ENCODE measurements at places on chromosomes 1 and 21.

GRCh38 chr1:88741413-88741812 lies 57.3 kb downstream of the PKN2 start:
- no peak for DNase-seq

DNA sequence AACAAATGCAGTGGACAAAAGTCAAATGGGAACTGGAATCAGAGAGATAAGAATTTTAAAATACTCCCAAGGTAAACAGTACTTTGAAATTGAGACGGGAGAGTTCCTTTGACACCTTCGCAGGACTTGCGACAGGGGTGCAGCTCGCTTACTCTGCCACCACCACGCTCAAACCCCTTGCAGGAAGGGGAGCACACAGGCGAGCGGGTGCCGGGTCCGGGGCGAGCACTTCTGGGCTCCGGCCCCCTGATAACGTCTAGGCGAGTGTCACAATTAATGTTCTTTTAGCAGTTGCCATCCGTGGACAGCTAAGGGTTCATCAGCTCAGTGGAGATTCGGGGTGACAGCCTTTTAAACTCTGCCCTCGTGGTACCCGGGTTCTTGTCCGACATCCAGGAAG lies 37.4 kb downstream of the CLDN17 start:
- DNase-seq = no peak

- DNase-seq = no peak
These were observed 347.4 kb downstream of the PTPRU start for GRCh38 chr1:29583727-29584126.

DNA sequence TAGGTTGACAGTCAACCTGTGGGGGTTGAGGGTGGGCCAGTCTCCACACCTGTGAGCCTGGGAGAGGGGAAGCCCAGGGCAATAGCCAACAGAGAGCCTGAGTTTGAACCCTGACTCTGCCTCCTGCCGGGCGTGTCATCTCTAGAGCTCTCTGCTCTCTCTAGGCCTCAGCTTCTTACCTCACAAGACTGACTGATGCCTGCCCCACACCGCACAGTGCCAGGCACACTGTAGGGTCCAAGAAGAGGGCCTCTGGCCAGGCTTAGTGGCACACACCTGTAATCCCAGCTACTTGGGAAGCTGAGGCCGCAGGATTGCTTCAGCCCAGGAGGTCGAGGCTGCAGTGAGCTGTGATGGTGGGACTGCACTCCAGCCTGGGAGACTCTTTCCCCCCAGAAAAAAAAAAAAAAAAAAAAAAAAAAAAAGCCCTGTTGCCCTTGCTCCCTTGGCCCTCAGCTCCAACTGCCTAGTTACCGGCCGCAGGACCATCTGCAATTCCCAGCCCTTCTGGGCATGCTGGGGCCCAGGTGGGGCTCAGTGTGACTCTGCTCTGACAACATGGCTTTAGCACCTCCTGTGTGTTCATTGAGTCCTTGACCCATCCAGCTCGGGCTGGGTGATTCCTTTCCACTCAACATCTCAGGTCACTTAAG lies 25.1 kb downstream of the GRHL3 start:
- no peak for DNase-seq

GRCh38 chr1:12346483-12347151 lies 116.8 kb downstream of the VPS13D start:
- no peak for DNase-seq

DNA sequence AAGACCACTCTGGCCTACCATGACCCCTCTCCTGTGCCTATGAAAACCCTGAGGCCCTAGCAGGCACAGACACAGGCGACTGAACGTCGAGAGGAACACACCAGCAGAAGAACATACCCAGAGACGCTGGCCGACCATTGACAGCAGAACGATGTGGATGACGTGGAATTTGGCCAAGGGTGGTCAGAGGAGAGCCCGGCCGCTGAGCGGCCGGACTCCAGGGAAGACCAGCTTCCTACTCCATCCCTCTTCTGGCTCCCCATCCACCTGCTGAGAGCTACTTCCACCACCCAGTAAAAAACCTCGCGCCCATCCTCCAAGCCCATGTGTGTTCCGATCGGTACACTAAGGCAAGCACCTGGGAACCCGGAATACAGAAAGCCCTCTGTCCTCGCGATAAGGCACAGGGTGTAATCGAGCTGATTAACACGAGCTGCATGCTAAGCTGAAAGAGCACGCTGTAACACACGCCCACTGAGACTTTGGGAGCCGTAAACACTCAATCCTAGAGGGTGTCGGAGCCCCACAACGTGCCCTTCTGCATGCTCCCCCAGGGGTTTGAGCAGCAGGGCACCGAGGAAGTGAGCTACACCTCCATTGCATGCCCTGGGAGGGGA lies 150.3 kb downstream of the CENPF start:
- no peak for DNase-seq

- DNase-seq = no peak
These were observed 126.7 kb downstream of the SIM2 start for GRCh38 chr21:36825658-36826057.

DNA sequence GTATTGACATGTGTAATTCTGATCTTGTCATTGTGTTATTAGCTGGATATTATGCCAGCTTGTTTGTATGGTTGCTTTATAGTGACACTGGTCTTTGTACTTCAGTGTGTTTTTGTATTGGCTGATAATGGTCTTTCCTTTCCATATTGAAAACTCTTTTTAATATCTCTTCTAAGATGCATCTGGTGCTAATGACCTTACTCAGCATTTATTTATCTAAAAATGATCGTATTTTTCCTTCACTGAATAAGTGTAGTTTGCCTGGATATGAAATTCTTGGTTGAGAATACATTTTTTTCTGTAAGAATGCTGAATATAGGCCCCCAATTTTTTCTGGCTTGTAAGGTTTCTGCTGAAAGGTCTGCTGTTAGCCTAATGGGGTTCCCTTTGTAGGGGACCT lies 465.5 kb upstream of the TMPRSS15 start:
- DNase-seq = no peak

- peak; percentile 88 for DNase-seq
These were observed 12.3 kb downstream of the TNFRSF1B start for GRCh38 chr1:12179111-12179519.

- DNase-seq = no peak
These were observed 114.9 kb downstream of the DENND1B start for GRCh38 chr1:197660389-197660788.

DNA sequence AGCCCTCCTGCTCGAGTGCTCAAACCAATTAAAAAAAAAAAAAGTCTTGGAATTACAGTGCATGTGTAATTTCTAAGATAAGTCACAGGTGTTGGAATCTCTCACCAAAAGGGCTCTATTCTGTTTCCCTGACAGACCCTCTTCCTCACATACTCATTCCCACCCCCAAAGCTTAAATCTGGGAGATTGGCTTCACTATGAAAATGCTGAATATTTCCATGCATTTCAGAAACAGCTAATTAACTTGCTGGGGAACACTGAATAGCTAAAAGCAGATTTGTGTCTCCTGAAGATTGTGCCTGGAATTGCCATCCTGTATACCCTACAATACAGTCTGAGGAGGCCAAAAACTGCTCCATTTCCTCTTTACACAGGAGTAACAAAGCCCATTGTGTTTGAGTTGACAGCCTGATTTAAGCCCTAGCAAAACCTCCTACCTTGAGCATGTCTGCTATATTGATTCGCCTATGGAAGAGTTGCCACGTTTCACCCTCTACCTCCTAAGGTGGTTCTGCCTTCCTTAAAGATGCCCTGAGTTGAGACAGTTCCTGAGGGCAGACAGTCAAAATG lies 1.4 kb upstream of the PIK3R3 start:
- no peak for DNase-seq

DNA sequence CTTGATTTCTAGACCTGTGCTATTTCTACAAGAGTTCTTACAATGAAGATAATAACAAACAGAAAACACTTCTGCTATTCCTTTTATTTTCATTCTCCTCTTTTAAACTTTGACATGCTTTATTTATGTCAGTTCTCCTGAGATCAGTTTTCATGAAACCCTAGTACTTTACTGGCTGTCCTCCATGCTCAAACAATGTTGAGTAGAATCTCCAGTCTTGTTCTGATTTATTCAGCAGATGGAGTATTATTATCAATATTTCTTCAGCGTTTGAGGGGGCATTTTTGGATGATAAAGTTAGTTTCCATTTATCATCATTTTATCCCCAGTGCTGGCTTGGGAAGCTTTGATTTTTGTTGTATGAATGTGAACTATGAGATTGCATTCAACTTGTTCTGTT lies 85.9 kb upstream of the WARS2 start:
- DNase-seq = no peak

GRCh38 chr1:240652549-240652948 lies 40.6 kb upstream of the GREM2 start:
- peak; percentile 1 for DNase-seq

- no peak for DNase-seq
These were observed 2.7 kb downstream of the ATF3 start for GRCh38 chr1:212611000-212611948.

- DNase-seq = peak; percentile 57
These were observed 4.6 kb downstream of the TNFRSF1B start for GRCh38 chr1:12171206-12172041.

- no peak for DNase-seq
These were observed 245.9 kb upstream of the PLD5 start for GRCh38 chr1:242770366-242770765.

GRCh38 chr1:84089465-84089864 lies 54.6 kb upstream of the PRKACB start:
- peak; percentile 45 for DNase-seq

GRCh38 chr21:39188521-39189139 lies 5.4 kb upstream of the PSMG1 start:
- no peak for DNase-seq

DNA sequence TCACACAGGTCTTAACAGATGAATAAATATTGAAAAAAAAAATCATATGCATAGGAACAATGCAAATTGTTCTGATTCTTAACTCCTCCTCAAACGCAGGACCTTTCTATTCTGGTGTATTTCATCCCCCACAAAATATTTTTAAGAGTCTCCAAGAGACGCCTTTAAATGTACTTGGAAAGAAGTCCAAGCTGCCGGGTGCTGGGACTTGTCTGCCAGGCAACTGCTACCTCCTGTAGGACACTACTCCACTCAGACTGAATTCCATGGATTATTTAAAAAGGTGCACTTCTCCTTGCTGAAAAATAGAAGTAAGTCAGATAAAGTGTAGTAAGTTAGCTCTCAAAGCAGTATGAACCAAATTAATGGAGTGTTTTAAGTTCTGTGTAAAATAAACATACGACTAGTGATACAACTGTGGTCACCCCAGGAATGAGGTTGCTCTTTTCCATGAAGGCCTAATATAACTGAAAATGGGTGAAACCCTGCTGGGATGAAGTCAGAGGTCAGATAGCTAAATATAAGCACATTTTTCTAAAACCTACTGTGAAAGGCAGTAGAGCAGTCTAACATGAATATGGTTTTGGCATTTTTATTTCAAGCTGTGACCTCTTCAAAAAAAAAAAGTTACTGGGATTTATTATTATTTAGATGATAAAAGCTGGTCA lies 189.2 kb upstream of the PBX1 start:
- DNase-seq = no peak

GRCh38 chr1:51044834-51045233 lies 57.2 kb upstream of the C1orf185 start:
- DNase-seq = peak; percentile 10

- DNase-seq = no peak
These were observed 137.4 kb downstream of the ZNF326 start for GRCh38 chr1:90132306-90132705.

DNA sequence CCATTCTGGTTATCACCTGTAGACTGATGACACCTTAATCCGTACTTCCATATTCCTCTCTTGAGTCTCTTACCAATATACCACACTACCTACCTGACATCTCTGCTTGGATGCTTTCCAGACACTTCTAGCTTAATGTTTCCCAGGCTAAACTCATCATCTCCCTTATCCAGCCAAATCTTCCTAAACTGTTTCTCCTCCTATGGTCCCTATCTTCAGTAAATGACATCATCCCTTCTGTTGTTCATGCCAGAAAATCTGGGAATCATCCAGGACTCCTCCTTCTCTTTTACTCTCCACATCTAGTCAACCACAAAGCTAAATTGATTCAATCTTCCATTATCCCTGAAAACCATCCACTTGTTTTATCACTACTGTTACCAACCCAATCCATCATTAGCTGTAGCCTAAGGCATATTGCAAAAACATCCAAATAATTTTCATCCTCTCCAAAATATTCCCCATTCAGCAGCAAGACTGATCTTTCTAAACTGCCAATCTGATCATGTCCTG lies 464.1 kb upstream of the BEND5 start:
- DNase-seq = no peak

DNA sequence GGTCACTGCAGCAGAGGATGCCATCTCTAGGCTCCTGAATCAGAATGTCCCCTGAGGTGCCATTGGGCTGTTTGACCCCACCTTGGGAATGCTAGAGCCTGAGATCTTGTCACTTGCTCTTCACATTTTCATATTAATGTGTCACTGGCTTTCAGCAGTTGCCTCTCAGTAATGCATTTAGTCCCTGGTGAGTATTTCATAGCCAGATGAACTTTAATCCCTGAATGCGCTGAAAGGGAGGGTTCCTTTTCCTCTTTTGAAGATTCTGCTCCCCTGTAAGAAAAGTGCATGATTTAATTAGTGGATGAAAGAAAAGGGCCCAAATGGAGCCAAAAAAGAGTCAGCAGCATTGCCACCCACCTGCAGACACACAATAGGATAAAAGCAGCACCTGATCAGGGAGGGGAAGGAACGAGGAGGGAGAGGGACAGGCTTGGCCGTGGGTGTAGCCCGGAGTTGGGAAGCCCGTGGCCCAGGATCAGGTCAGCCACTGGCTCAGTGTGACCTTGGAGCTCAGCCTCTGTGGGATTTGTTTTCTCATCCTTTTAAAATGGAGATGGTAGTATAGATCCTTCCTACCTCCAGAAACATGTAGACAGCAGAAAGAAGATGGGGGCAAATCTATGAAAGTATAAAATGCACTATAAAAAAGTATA lies 31.1 kb downstream of the ROR1 start:
- no peak for DNase-seq

GRCh38 chr1:209397910-209398309 lies 185.6 kb upstream of the CAMK1G start:
- no peak for DNase-seq

DNA sequence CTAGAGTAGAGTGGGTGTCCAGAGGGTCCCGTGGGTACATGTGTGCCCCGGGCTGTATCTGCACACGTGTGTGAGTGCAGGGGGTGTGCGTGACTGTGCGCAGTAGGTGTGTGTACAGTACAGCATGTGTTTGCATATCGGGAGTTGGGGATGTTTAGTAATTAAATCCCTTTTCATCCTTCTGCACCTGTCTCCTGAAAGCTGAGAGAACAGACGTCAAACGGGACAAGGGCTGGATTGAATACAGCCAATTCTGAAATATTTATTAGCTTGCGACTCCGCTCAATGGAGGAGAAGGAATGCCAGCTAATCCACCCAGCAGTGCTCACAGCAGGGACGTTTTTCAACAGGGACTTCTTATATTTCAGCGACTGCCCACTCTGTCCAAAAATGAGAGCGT lies 44.7 kb upstream of the CASZ1 start:
- DNase-seq = no peak

Data from CD4-positive, alpha-beta T cell treated with Interleukin-2 at 100 ng/mL for 4 hours (primary cell).